ENCODE measurements at places on chromosomes 11 and 22.
A peak's percentile ranks its signal among the peaks of the same experiment; 100 is the strongest.

GRCh38 chr11:64643920-64644646 lies 53.1 kb downstream of the SLC22A12 start:
- no peak for DNase-seq

DNA sequence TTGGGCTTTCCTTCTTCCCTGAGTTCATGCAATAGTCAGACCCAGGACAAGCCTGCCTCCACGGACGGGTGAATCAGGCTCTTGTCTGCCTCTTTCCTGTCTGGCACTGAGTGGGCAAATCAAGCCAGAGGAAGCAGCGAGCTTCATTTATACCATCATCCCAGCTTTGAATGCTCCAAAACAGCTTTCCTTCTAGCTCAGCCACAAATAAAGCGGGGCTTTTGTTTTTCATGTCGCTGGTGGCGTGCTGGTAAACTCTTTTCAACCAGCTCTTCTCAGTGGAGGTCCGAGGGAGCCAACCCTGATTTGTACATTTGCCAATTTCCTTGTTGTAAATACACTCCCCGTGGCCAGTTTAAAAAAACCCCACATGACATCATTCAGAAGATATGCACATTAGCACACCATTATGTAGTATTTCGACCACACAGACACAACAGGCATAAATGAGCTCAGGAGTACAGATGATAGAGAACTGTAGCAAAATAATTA lies 8.6 kb downstream of the C11orf91 start:
- peak; percentile 40 for DNase-seq

- DNase-seq: no peak
These were observed 1.4 kb downstream of the TNNI2 start for GRCh38 chr11:1839924-1840779.

DNA sequence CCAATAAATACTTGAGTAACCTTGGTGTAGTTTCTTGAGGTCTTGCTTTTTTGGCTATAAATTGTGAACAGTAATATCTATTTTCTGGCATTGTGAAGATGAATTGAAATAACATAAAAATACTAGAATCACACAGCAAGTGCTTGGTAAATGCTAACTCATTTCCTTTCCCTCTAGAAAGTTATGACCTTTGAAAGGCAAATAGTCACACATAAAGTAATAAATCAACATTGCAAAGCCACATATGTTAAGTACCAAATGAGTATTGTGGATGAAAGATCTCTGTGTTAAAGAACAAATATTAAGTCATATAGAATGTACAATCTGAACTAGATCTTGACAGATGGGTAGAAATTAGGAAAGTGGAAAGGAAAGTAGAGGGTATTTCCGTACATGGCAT lies 559.6 kb upstream of the CCDC90B start:
- DNase-seq: no peak

- no peak for DNase-seq
These were observed 6.1 kb upstream of the SIGIRR start for GRCh38 chr11:420911-421321.

DNA sequence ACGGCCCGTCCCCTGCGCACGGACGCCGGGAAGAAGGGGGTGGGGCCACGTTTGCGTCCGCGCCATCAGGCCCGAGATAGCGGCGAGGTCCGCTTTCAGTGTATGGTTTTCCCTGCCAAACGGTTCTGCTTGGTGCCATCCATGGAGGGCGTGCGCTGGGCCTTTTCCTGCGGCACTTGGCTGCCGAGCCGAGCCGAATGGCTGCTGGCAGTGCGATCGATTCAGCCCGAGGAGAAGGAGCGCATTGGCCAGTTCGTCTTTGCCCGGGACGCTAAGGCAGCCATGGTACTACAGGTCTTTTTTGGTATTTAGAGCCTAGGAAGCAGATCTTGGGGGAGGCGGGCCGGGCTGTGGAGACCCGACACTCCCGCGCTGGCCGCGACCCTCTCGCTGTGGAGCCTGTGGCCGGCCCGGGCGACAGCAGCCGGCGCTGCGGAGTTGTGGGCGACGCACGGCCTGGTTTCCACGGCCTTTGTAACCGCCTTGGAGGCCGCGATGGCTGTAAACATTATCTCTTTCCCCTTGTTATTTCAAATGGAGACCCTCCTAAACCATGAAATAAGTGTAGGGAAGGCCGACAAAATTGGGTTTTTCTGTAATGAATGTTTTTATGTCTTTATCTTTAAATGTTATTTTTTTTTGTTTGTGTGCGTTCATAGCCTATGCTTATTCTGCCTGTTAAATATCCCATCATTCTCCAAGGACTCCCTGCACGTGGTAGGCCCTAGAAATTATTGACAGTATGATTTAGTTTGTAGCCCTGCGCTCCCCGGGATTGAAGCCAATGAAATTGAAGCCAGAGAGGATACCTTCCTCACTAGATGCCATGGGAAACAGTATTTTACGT lies at the start of gene AASDHPPT:
Gene AASDHPPT (plus strand): TSS at position 54 of the 847 bp plus-strand sequence. CDS start 49 bp downstream, at position 103.
- peak; percentile 67 for DNase-seq

DNA sequence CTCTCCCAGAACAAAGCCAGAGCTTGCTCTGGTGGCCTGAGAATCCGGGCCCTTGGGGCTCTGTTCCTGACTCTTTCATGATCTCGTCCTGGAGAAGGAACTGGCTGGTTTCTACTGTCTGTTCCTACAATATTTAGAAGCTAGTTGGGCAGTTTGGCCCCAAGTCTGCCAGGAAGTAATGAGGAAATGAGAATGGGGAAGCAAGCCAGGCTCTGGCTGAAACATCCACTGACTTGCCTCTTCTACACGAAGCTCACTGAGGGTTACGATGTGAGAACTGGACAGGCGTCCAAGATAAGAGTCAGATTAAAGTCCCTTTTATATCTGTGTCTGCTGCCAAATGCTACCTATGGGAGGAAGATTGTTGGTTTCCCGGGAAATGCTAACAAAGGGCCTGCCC lies 110.0 kb upstream of the KIRREL3 start:
- no peak for DNase-seq

GRCh38 chr11:19509215-19509614 lies 203.4 kb upstream of the NAV2 start:
- DNase-seq: no peak

DNA sequence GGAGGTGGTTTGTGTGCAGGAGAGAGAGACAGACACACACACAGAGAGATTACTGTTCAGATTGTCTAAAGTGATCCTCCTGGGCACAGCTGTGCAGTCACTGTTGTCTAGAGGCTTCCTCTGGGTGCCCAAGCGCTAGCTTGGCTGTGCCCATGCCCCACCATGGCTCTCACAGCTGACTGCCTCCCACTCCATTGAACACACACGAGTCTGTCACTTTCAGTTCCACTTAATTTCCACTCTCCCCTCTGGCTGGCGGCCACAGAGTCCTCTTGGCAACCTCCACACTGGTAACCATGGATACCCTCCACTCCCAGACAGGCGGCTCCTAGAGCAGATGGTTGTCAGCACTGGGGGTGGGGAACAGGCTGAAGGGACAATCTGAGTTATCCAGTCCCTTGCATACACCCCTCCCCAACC lies 29.1 kb downstream of the MAP6 start:
- DNase-seq: peak; percentile 64

- DNase-seq: no peak
These were observed 6.8 kb downstream of the LIF start for GRCh38 chr22:30239488-30240405.

- no peak for DNase-seq
These were observed 8.0 kb downstream of the CSDC2 start for GRCh38 chr22:41568811-41569210.

DNA sequence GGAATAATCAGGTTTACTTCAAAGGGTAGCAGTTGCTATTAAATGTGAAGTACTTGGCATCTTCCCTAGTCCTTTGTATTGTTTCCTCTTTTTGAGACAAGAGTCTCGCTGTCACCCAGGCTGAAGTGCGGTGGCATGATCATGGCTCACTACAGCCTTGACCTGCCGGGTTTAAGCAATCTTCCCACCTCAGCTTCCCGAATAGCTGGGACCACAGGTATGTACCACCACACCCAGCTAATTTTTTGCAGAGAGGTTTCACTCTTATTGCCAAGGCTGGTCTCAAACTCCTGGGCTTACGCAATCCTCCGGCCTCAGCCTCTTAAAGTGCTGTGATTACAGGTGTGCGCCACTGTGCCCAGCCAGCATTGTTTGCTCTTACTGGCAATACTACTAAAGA lies 36.2 kb upstream of the RAPSN start:
- no peak for DNase-seq

DNA sequence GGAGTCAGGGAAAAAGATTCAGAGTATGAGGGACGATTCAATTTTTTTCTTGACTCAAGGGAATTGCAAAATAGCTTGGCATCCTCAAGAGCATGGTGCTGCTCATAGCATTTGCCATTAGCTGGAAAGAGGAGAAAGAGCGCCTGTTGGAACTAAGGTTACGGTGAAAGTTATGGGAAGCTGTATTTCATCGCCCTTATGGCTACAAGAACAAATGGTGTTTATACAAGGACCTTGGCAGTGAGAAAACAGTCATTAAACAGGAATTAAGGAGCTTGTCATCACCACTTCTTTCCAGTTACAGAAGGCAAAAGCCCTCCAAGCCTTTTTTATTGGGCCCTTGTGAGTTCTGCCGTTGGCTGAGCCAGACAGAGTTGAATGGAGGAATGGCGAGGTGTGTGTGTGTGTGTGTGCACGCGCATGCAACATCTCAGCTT lies 74.2 kb downstream of the ALX4 start:
- DNase-seq: peak; percentile 45

DNA sequence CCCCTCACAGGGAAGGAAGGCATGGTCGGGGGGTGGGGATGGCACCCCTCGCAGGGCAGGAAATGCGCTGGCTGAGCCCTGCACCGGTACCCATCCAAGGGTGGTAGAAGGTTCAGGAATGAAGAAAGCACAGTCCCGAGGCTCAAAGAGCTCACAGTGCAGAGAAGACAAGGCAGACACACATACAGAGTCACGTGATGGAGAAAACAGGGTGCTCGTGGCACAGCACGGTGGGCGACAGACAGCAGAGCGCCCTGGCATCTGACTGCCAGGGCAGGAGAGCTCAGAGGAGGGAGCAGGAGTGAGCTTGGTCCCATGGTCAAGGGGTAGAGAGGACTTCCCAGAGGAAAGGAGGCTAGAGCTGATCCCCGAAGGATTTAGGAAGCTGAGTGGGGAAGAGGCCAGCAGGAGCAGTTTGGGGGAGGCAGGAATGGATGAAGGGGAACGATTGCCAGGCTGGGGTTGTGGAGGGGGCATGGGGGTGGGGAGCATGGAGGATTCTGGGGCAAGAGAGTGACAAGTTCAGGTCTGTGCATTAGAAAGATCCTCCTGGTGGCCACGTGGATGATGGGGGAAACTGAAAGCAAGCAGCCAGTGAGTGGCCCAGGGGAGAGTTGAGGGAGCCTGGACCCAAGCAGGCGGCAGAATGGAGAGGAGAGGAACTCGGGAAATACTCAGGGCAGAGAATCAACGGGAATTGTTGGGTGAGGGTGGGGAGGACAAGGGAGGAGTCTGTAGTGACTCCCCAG lies 43.9 kb downstream of the PDE2A start:
- DNase-seq: no peak

DNA sequence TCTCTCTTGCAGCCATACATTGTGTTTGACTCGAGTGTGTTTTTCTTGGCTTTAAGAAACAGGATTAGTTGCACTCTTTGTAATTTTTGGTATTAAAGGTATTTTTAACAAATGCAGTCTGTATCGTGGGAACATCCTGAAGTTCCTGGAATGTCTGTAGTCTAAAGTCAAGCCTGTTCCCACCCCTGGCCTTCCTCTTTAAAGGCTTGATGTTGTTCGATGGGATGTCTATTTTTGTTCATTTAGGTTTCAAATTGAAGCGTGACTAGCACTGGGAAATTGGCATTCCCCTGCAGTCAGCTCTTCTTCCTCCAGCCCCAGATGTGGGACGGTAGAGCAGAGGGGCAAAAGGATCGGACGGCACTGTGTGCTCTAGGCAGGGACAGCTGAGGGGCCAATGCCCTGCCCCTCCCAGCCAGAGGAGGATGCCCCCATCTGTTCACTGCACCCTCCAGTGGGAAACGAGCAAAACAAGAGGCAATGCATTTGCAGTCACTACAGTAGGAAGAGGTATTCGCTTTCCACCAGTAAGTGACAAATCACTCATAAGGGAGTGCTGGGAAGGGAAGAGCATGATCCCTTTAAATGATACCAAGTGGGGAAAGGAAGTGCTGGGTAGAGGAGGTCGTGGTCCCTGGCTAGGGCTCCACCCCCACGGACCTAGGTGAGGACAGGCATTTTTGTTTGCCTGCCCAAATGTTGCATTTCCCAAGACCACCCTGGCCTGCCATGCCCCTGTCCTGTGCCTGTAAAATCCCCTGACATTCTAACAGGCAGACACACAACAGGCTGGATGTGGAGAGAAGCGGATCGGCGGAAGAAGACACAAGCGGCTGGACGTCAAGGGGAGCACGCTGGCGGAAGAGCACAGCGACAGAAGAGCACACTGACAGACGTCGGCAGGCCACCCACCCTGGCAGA lies 47.4 kb upstream of the SEPTIN5 start:
- DNase-seq: no peak

DNA sequence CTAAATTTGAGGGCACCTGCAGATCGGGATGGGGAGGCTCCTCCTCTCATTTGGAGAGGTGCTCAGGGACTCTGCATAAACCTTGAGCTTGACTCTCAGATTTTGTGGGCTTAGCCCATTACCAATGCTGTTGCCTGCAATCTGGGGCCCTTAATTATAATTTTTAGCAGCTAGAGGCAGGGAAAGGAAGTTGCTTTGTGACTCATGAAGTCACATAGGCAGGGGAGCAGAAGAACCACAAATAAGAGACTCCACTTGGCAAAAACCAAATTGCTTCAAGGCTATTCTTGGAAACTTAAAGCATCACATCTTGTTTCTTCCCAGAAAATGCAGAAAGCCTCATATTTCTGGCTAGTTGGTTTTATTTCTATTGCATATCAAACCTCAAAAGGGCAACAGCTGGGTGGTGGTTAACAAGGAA lies 46.9 kb downstream of the MICAL2 start:
- DNase-seq: no peak

DNA sequence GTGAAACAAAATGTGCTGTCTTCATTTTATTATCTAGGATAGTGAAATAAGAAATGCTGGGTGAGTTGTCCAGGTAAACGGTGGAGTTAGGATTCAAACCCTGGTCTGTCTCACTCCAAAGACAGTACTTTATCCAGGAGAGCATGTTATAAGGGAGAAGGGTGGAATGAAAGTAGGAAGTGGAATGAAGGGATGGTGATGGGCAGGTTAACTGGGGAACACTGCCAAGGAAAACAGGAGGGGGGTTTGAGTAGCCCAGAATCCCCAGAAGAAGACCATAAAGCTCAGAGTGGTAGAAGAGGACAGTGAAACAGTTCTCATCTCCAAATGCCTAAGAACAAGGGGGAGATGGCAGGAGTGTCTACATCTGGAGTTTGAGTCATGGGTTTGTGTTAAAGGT lies 169.0 kb downstream of the BARX2 start:
- no peak for DNase-seq

GRCh38 chr22:39962071-39962470 lies 1.9 kb downstream of the TMA7B start:
- DNase-seq: no peak

- no peak for DNase-seq
These were observed 20.8 kb downstream of the KCNA4 start for GRCh38 chr11:29996016-29996415.
